ENCODE measurements at places on chromosomes 12 and 14.
A peak's percentile ranks its signal among the peaks of the same experiment; 100 is the strongest.

- no peak for DNase-seq
Measured at GRCh38 chr12:74454109-74454508, 83.5 kb upstream of the ATXN7L3B start.

DNA sequence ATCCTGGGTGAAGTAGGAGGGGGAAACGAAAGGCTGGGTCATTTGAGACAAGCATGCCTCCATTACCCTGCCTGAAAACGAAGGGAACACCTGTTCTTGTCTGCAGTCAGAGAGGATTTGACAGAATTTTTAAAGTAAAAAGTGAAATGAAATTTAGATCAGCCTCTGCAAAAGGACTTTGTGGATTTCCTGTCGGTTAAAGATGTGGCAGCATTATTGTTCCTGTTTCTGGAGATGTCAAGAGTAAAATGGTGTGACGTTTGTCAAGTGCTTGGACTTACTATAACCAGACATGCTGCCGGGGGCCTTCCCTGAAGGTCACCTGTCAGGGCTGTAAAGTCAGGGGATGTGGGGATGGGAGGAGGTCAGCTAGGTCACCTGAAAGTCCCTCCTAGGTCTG is 32.0 kb downstream of the NRXN3 start:
- no peak for DNase-seq

DNA sequence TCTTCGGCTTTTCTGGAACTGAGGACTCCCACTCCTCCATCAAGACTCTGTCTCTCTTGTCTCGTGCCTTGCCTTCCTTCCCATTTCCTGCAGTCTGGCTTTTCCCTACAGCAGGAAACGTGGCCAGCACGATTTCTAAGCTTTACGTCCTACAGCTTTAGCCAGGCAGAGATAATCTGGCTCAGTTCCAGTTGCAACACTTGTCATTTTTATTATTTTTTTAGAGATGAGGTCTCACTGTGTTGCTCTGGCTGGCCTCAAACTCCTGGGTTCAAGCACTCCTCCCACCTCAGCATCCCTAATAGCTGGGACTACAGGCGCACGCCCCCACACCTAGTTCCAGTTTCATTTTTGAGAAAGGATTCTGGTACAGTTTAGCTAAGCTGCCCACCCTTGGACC is 19.9 kb downstream of the CALM1 start:
- no peak for DNase-seq

DNA sequence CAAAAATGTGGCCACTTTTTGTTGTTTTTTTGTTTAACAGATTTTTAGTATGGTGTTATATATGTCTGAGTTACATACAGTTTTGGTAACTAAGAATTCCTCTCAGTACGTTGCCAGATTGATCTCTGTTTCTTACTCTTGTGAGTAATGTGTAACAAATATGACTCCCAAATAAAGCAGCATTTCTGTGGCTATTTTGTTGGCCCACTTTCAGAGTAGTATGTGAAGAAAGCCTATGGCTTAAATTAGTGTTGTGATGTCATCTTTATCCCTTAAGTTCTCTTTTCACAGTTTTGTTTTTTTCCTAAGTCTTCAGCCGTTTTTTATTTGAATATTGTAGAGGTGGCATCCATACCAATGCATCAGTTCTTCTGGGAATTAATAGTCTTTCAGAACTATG is 10.7 kb downstream of the PCNX4 start:
- DNase-seq = no peak

- DNase-seq = no peak
Measured at GRCh38 chr12:63224396-63224795, 73.4 kb upstream of the AVPR1A start.

GRCh38 chr14:94330857-94331256 is 7.7 kb upstream of the SERPINA6 start:
- DNase-seq = no peak

- DNase-seq = peak; percentile 91
Measured at GRCh38 chr12:47758834-47759690, at the start of gene RAPGEF3. RAPGEF3 (minus strand) TSS chr12:47758880; CDS start chr12:47758556, 324 bp downstream.

GRCh38 chr14:31110872-31111271 is 84.7 kb upstream of the STRN3 start:
- no peak for DNase-seq

GRCh38 chr12:131357920-131358319 is 353.0 kb upstream of the SFSWAP start:
- no peak for DNase-seq

GRCh38 chr12:66035288-66035966 is 95.1 kb downstream of the LLPH start:
- DNase-seq = peak; percentile 37

GRCh38 chr14:35783699-35784098 is 25.4 kb downstream of the RALGAPA1 start:
- DNase-seq = no peak

GRCh38 chr14:34604995-34605394 is 25.0 kb downstream of the SNX6 start:
- no peak for DNase-seq

DNA sequence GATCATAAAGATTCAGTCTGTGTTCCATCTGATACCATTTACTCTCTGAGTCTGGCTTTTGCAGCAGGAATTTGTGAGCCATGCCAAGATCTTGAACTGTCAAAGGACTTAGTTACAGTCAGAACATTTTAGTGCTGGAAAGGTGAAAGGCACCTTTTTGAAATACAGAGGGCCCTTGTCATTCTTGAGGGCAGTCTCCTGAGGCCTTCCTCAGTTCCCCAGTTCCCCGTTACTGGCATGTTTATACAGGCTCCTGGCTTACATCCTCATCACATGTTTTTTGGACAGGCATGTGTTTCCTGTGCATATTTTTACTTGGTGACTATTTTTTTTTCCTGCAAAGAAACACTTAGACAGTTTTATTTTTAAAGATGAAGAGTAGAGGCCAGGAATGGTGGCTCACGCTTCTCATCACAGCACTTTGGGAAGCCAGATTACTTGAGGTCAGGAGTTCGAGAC is 21.0 kb downstream of the CFAP54 start:
- no peak for DNase-seq

GRCh38 chr14:96626916-96627315 is 124.7 kb downstream of the PAPOLA start:
- peak; percentile 6 for DNase-seq

- no peak for DNase-seq
Measured at GRCh38 chr12:26648999-26649398, 184.0 kb downstream of the ITPR2 start.

DNA sequence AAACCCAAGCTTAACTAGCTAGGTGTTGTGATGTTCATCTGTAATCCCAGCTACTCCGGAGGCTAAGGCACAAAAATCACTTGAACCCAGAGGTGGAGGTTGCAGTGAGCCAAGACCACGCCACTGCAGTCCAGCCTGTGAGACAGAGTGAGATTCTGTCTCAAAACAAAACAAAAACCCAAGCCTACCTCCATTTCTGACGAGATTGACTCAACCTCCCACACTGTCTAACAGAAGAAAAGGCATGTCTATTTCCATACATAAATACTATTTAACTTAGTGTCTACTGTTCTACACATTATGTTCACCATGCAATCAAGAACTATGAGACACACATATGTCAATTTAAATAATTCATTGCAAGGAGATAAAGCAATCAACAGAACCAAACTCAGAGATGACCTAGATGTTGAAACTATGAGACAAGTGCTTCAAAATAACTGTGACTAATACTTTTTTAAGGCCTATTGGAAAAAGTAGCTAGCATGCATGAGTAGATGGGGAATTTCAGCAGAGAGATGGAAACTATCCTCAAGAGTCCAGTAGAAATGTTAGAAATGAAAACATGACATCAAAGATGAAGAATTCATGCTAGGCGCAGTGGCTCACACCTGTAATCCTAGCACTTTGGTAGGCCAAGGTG is 75.9 kb upstream of the DHRS4 start:
- no peak for DNase-seq

GRCh38 chr12:20946732-20947131 is 136.2 kb downstream of the SLCO1B3 start:
- DNase-seq = peak; percentile 17

DNA sequence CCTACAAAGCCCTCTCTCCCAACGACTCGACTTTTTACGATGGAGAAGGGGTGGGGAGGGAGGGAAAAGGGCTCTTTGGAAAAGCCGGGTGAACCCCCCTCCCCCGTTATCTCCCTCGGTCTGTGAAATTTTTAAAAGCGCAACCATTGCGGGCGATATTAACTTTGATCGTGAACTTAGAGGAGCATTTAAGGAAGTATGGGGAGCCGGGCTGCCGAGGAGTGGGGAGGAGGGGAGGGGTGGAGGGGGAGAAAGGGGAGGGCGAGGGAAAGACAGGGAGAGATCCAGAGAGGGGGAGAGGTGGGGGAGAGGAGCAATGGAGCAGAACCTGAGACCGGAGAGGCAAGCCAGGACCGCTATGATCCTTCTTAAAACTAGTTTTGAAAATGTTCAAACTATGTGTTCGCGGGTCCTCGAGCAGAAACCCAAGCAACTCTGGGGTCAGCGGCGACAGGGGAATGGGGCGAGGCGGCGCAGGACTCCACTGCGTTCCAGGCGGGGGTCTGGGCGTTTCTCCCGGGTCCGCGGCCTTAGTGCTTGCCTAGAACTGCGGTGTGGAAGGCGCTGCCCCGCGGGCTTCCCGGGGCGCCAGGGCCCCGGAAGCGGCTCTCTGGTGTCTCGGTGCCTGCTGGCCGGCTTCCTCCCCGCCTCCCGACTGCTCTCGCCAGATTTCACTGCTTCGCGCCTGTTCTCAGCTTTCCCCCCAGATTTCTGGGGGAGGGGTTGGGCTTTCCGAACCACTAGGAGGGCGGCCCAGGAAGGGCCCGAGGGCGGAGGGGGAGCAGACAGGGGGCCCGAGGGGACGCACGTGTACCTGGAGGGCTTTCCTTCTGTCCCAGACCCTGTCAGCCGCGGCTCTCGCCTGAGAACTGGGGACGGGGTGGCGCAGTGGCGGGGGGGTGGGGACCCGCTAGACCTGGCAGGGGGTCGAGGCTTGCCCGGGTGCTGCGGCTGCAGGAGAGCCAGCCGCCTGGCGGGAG is at the start of gene HOTAIR:
TSS of gene HOTAIR (minus strand) at position 871 of the 980 bp plus-strand sequence.
- DNase-seq = peak; percentile 69

GRCh38 chr12:58368001-58368400 is 426.6 kb downstream of the ATP23 start:
- DNase-seq = no peak

DNA sequence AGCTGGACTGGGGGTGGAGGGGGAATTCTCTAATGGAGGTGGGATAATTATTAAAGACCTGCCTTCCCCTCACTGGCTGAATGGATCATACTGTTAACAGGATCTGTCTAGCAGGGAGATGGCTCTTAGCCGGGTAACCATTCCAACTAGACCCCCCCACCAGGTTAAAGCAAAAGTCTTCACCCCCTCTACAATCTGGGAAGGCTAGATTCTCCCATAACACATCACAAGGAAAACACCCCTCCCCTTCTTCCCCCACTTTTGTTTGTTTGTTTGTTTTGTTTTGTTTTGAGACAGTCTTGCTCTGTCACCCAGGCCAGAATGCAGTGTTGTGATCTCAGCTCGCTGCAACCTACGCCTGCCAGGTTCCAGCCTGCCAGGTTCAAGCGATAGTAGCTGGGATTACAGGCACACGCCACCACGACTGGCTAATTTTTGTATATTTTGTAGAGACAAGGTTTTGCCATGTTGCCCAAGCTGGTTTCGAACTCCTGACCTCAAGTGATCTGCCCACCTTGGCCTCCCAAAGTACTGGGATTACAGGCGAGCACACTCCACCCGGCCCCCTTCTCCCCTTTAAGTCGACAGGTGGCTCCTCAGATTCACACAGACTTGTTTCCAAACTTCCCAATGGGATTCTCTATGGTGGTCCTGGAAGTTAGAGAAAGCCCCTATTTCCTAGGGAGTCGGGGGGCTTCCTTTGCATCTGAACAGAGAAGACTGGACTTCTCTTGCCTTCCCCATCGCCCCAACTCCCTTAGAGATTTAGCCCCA is 3.5 kb upstream of the BAZ2A start:
- no peak for DNase-seq

DNA sequence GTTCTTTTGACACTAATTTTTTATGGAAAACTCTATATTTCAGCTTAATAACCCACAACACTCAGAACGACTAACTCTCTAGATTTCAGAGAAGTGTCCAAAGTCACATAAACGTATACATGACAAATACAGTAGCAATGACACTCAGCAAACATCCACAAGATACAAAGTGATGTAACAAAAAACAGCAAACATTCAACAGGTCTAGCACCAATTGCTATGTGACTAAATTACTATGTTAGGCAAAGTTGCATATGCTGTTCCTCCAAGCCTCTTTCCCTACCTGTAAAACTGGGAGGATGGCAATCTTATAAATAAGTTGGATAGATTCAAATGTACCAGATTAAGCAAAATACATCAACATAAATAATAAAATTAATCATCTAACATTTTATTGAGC is 1.7 kb downstream of the RECQL start:
- no peak for DNase-seq

DNA sequence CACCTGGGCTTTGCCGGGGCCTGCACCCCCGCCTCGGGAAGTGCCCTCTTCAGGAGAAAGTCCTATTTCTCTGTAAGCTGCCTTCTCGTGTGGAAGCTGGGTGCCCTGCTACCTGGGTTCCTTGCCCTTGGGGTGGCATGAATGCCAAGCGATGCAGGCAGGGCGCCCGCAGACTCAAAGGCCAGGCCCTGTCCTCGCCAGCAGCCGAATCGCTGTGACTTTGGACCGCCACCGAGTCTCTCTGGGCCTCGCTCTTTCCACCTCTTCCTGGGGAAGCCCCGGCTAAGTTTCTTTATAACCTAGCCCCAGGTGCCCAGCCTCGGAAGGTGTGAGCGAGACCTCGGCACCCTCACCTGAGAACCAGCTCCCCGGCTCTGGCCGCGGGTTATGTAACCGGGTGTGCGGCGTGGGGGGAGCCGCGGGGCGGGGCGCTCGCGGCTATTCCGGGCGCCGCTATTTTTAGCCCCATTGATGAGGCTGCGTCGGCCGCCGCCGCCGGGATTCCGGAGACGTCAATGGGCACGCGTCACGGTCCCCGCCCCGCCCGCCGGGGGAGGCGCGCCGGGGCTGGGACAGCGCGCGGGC is 14.6 kb upstream of the NR4A1 start:
- DNase-seq = peak; percentile 89

- DNase-seq = no peak
Measured at GRCh38 chr12:79375050-79375449, 315.7 kb downstream of the PAWR start.
